ENCODE measurements at places on chromosomes 2 and 18.
A peak's percentile ranks its signal among the peaks of the same experiment; 100 is the strongest.

- no peak for DNase-seq
Observed at GRCh38 chr2:107735201-107735600, 91.5 kb upstream of the RGPD4 start.

DNA sequence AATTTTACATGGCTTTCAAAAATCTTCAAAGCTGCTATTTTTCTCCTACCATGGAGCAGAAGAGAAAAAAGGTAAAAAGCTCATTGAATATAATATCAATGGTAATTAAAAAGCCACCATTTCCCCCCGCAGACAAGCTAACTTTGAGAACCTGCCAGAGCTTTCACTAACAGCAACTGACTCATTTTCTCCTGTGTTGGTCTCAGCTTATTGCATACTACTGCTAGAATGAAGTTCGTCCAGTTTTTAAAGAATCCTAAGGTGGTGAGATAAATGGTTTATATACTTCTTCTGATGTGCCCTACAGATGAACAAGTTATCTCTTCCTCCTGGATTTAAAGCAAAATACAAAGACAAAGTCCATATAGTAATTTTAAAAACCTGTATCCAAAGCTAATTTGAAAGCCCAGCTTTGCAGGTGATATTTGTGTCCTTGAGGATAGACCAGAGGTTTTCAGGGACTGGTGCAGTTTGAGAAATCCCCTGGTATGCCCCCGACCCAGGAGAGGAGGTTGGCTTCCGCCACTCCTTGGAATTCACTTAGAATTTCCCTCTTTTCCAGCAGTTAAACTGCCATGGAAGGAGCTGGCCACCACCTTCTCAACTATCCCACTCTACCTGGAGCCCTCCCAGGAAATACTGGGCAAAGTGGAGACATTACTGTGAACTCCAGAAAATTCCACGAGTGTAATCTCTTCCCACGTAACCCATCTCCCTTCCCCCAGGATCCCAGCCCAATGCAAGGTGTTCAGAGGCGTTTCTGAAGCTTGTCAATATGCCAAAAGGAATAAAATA lies 17.5 kb downstream of the YPEL5 start:
- DNase-seq = no peak

DNA sequence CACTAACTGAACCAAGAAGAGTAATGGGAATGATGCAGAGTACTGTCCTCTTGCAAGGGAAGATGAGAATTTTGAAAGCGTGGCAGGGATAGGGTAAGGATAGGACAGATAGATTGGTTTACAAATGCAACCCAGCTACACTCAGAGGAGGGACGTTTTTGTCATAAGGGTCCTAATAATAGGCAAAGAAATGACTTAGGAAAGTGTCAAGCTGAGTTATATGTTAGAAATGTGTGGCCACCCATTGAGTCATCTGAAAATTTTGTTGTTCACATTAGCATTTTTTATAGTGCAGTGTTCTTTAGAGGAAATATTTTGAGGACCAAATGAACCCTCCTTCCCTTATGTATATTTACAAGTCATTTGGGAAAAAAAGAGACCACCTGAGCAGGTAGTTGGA lies 137.5 kb downstream of the PHLPP1 start:
- no peak for DNase-seq

DNA sequence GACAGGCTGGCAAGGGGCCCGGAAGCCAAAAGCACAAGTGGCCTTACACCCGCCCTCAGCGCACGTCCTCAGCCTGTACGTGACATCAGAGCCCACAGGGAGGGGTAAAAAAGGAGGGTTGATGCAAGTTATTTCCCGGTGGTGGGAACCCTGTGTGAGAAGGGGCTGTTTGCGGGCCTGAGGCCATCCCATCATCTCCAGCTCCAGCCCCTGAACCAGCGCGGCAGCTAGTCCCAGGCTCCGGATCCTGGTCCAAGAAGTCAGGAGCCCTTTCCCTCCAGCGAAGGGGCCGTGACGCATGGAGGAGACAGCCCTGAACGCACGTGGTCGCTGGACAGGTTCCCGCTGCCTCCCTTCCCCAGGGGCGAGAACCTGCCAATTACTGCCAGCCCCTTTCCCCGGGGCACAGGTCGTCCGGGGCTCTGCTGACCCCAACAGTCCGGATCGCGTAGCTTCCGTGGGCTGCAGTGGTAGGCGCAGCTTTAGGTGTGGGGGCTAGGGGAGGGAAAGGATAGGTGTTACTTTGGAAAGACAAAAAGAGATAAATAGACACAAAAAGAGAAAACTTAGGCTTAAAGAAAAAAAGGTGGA lies 1.3 kb upstream of the LRP2 start:
- DNase-seq = peak; percentile 10

DNA sequence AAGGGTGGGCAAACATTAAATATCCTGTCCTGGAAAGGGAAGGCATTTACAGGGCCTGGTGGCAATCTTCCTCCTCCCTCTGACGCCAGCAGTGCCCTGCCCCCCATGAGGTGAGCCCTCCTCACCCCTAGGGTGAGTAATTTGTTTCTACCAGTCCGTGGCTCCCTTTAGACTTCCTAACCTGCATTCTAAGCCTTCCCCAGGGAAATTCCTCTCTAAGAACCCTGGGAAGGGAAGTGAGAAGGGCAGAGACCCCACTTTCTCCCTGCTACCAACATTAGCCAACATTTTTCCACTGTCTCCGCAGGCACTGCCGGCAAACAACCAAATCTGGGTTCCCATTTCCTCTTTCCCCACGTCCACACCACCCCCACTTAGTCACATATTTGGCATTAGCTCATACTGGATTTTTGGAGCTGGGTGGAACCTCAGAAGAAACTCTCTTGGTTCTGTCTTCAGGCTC lies 69.3 kb downstream of the NRP2 start:
- DNase-seq = no peak

GRCh38 chr2:240954436-240955305 lies 43.7 kb upstream of the SNED1 start:
- DNase-seq = no peak

DNA sequence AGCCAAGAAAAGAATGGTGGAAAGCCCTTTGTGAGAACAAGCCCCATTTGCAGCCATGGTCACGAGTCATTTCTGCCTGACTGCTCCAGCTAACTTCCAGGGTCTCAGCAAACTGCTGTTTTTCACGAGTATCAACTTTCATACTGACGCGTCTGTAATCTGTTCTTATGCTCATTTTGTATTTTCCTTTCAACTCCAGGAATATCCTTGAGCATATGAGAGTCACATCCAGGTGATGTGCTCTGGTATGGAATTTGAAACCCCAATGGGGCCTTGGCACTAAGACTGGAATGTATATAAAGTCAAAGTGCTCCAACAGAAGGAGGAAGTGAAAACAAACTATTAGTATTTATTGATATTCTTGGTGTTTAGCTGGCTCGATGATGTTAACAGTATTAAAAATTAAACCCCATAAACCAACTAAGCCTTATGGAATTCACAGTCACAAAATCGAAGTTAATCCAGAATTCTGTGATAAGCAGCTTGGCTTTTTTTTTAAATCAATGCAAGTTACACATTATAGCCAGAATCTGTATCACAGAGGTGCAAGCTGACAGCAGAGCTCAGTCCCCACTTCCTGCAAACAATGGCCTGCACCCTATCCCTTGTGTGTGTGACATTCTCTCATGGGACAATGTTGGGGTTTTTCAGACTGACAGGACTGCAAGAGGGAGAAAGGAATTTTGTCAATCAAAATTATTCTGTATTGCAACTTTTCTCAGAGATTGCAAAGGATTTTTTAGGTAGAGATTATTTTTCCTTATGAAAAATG lies 26.1 kb downstream of the SLC14A1 start:
- no peak for DNase-seq

- no peak for DNase-seq
Observed at GRCh38 chr2:39379643-39380524, 57.2 kb downstream of the MAP4K3 start.

- no peak for DNase-seq
Observed at GRCh38 chr2:238711346-238711745, 136.5 kb upstream of the TWIST2 start.

- no peak for DNase-seq
Observed at GRCh38 chr2:6986301-6986911, 69.2 kb downstream of the RNF144A start.

GRCh38 chr2:157087373-157088002 lies 170.0 kb upstream of the GALNT5 start:
- DNase-seq = no peak

- DNase-seq = no peak
Observed at GRCh38 chr2:59885541-59885940, 667.9 kb downstream of the BCL11A start.
